ENCODE measurements at places on chromosomes 13 and 19.

DNA sequence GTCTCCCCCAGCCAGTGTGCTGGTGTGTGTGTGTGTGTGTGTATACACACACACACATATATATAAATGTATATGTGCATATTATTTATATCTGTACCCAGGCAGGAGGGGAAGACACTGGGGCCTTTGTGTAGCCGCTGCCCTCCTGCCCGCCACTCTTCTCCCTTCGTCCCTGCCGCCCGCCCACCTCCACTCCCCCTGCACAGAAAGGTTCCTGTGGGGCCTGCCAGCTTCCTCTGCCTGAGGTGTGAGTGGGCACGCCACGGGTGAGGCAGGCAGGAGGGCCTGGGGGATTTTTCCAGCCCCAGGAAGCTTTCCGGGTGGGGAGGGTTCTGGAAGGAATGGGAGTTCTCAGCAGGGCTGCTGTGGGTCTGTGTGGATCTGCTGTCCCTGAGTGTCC is 6.9 kb downstream of the IRF2BP1 start:
- no peak for DNase-seq

DNA sequence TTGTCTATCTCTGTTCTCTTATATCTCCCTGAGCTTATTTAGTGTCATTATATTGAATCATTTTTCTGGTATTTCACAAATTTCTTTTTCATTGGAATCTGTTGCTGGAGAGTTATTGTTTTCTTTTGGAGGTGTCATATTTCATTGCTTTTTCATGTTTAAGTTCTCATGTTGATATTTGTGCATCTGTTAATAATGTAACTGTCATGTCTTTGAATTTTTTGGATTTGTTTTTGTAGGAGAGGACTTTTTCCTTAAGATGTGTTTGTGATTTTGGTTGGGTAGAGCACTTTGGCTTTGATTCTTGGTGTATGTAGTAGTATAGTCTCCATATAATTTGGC is 64.0 kb downstream of the DNAJC3 start:
- DNase-seq, result no peak

- no peak for DNase-seq
These were observed 222.2 kb downstream of the MYO16 start for GRCh38 chr13:108851660-108852059.

- DNase-seq, result no peak
These were observed 744.3 kb upstream of the ATXN8OS start for GRCh38 chr13:69363360-69363759.

DNA sequence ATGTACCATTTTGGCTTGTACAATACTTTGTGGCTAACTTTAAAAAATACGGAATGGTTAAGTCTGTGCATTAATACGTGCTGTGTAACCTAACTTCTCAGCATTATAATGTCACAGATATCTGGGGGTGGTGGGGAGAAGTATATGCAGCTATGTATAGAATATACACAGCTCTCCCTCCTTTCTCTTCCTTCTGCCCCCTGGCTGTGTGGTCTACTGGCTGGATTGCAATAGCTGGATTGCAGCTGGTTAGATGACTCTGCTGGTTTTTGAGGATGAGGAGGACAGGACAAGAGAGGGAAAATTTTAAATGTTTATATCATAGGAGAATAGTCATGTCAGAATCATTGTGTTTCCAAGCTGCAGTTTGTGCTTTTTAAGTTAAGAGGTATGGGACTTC is 9.7 kb downstream of the RNASEH2B start:
- DNase-seq, result no peak

- DNase-seq, result no peak
These were observed 28.0 kb downstream of the NAXD start for GRCh38 chr13:110643324-110643723.

DNA sequence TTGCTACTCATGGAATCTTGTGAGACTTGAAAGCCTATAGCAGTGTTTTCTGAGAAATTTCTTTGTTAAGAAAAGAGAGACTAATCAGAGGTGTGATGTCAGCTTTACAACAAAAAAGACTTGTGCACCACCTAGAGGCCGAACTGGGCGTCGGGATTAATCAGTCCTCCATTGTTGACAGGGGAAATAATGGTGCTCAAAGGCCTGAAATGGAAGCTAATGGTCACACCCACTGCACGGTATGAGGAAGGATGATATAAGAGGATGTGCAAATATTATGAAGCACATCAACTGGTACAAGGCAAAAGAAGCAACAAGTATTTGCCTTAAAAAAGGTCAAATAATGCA is 480.2 kb upstream of the MIR17HG start:
- DNase-seq, result no peak

GRCh38 chr13:75938811-75939560 is 302.9 kb downstream of the LMO7 start:
- no peak for DNase-seq

DNA sequence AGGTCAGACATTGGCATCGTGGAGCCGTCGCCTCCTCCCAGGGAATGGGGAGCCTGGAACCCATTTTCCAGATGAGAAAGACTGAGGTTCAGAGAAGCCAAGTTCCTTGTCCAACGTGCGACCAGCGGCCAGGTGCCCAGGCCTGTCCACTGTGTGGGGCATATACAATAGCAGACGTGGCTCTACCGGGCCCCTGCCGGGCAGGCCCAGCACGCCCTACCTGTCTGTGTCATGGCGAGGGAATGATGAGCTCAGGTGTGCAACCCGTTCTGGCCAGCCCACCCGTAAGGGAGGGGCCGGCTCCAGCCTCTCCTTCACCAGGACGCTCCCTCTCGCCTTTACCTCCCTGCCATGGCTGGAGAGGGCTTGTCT is 837 bp downstream of the GNA15 start:
- no peak for DNase-seq

DNA sequence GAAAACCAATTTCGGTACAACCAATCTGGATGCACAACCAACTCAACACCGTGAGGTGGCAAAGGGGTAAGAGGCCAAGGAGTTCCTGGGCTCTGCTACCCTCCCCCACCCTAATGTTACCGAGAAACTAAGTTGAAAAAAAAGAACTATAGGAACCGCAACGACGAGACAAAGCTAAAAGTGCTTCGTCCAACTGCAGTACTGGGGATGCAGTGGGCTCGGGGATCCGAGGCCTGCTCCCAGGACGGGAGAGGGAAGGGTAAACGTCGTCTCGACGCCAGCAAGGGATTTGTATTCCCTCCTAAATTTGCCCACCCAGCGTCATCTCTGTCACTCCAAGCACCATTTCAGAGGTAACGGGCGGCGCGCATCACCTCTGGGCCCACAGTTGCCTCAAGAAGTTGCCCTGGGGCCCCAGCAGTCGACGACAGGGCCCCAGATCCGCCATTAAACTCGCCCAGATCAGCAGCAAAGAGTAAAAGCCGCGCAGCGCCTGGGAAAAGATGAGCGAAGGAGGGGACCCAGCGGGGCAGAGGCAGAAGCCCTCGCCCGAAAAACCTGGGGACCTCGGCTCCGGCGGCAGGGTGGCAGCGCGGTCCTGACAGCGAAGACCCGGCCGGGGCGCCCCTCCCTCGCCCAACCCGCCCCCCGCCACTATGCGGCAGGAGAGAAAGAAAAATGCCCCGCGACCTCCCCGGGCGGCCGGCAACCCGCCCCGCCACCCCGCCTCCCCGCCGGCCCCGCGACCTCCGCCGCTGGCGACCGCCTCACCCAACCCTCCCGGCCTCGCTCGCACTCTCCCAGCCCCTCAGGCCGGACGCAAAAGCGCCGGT is 752 bp downstream of the ZMYM5 start:
- peak; percentile 57 for DNase-seq

Data from activated CD4-positive, alpha-beta memory T cell treated with anti-CD3 and anti-CD28 coated beads, Interleukin-2, amount 10 ng/mL, durations not matched to agents 7 days and 5 days (primary cell).